ENCODE measurements at places on chromosomes 5 and 9.

DNA sequence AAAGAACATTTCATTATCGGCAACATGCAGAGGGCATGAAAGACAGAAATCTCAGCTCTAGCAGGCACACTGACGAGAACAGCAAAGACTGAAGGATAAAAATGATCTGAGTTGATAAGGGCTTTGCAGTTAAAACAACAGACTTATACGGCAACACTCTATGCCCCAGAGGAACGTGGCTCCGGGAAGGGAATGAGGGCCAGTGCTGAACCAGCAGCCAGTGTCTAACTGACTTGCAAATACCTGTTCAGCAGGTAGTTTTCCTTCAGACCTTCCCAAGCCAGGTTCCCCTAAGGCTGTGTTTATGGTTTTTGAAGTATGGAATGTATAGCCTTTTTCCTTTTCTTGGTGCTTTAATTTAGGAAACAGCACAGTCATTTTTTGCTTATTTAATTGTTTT, 121.3 kb upstream of the CDH18 start:
- no peak for DNase-seq

- no peak for DNase-seq
Observed at GRCh38 chr9:116234081-116234480, 80.5 kb downstream of the PAPPA start.

GRCh38 chr9:109812818-109813281, 32.9 kb downstream of the PALM2AKAP2 start:
- DNase-seq, result no peak

DNA sequence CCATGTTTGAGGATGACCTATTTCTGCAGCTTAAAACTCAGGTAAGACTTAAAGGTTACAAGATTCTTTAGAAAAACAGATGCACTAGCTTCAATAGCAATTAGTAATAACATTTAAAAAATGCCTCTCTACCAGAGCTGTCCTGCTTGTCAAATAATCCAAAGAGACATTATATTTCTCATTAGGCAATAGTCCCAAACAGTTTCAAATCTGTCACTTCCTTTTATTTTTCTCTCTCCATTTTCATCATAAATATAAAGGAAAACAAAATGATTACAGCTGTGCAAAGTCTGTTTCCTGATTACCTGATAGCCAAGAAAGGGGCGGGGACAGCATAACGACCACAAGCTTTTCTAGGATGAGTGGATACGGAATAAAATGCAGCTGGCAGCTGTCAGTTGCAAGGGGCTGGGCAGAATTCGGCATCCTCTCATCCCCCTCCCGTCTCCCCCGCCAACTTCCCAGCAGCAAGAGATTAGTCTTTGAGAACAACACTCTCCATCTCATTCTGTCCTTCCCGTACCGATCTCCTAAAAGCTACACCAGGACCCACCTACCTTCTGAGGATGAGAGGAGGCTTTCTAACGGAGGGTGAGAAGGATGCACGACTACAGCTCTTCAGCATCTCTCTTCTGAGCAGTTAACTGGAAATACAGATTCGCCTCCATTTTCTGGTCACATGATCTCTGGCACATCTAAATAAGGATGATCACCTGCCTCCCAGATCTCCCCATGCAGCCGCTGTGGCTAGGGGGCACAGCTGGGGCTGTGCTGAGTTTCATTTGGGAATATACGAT, 72.5 kb upstream of the PCA3 start:
- no peak for DNase-seq

DNA sequence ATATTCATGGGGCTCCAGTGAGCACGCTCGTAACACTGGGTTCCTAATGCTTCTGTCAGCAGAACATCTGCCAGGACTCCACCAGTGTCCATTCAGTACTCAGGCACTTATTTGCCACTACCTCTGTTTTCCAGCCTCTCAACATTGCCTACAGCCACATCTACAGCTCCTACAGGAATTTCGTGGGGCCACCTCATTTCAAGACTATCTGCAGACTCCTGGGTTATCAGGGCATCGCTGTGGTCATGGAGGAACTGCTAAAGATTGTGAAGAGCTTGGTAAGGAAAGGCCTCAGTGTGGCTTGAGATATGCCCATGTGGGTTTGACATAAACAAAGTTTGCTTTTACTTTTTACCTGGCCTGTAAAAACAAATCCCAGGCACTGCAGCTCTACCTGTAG, 92.9 kb downstream of the CYFIP2 start:
- no peak for DNase-seq

- DNase-seq, result no peak
Observed at GRCh38 chr5:178751286-178751685, 20.8 kb upstream of the ZNF354A start.

DNA sequence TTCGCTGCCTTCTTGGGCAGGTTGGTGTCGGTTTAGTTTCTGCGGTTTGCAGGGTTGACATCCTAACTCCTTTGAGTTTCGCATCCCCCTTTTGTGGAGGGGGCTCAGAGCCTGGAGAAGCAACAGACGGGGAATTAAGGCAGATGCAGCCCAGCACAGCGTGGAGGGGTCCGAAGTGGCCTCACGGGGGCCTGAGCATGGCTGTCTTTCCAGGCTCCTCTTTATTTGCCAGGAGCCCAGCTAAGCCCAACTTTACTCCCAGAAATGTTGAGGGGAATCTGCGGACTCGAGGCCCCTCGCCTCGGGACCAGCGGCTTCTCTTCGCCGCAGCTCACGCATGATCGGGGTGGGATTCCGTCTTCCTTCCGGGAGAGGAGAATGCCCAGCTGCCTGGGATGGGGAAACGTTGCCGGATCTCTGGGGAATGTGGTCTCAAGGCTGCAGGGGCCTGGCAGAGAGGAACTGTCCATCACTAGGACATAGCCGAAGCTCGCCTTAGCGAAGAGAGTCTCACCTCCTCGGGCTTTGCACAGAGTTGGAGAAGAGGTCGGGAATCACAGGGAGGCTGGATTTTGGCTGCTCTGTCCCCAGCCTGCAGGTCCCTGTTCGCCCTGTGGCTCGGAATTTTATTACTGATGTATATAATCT, 1.3 kb downstream of the RAI14 start:
- peak; percentile 34 for DNase-seq

DNA sequence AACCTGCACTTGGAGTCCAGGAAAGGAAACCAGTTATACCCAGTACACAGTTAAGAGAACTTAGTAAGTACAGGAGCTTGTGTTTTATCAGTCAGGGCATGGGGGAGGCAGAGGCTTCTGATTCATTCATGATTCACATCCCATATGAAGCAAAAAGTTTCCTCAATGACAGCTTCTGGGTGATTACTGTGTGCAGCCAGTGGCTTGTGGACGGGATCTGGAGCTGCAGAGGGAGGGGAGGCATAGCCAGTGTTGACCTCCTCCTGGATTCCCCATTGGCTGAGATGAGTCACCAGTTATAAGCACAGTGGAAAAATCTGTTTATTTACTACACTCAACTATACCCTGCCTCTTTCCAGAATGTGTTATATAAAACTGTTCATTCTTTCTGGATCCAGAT, 17.7 kb downstream of the IL31RA start:
- no peak for DNase-seq

DNA sequence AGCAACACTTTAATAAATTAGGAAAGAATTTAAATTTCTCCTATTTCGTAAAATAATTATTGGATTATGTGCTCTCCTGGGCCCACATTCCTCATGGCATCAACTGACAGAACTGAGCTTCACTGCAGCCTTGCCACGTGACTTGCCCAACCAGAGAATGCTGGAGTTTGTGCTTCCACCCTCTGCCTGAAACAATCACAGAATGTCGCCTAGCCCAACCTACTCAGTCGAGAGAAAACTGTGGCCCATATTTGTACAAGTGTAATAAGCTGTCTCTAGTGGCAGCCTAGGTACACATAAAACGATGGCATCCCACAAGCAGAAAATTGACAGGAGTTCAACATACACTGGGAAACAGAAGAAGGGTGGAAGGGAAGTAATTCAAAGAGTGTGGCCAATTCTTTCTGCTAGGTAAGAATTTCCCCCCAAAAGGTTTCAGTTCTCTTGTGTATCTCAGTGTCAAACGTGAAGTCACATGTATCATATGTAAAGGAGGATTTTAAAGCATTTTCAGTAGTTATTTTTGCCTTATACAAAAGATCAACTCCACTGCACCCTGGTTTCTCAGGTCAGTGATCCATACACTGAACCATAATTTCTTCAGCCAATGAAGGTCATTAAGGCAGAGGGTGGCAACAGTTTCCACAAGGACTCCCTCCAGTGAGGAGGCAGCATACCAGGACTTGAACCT, 41.7 kb downstream of the ZNF608 start:
- DNase-seq, result peak; percentile 59

DNA sequence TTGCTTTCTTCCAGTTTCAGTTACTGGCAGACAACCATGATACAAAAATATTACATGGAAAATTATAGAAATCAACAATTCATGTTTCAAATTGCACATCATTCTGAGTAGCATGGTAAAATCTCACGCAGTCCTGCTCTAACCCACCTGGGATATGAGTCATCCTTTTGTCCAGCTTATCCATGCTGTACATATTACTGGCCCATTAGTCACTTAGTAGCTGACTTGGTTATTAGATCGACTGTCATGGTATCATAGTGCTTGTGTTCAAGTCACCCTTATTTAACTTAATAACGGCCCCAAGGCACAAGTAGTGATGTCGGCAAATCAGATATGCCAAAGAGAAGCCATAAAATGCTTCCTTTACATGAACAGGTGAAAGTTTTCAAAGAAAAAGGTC, 41.2 kb downstream of the NADK2 start:
- DNase-seq, result no peak

DNA sequence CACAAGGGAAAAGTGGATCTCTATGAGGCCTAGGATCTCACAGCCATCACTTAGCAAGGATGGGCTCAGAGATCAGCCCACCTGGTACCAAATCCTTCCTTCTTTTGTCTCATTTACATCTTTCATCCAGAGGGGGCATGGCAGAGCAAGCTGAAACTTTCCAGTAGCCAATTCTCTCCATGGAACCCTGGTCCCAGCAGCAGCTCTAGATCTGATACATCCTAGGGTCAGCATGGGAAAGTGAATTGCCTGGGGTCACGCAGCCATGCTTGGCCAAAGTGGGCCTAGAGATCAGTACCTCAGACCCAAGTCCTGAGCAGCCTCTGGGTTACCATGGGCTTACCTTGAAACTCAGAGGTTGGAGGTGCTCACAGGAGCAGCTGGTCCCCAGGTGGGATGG, 170.5 kb downstream of the GABBR2 start:
- DNase-seq, result no peak

DNA sequence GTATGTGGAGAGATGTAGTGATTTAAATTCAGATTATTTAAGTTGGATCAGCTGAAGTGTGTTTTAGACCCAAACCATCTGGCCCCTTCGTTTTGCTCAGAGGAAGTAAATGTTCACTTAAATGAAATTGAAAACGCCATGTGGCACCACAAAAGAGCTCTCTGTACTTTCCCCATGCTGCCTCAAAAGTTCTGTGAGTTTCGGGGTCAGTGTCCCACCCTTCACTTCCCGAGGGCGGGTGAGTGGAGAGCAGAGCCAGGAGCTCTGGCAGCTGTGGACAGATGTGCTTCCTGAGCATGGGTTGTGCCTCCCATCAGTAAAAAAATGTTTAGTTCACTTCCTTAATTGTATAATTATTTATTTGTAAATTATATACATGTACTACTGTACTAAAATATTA, 48.4 kb downstream of the PSD2 start:
- peak; percentile 65 for DNase-seq

DNA sequence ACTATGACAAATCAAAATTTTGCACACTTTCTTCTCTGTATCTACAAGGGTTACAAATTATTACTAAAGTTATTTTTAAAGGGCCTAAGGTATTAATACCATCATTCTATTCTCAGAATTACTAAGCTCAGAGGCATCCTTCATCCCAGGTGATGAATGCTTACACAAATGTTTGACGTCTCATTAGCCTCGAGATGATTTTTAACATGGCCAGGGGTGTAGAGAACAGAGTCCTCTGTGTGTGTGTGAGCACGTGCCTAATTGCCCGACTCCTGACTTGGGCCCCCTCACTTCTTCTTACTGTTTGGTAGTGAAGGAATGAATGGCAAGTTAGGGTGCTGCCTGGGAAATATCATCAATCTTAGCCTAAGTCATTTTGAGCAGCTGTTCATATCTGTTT, 221.1 kb downstream of the ENC1 start:
- no peak for DNase-seq

DNA sequence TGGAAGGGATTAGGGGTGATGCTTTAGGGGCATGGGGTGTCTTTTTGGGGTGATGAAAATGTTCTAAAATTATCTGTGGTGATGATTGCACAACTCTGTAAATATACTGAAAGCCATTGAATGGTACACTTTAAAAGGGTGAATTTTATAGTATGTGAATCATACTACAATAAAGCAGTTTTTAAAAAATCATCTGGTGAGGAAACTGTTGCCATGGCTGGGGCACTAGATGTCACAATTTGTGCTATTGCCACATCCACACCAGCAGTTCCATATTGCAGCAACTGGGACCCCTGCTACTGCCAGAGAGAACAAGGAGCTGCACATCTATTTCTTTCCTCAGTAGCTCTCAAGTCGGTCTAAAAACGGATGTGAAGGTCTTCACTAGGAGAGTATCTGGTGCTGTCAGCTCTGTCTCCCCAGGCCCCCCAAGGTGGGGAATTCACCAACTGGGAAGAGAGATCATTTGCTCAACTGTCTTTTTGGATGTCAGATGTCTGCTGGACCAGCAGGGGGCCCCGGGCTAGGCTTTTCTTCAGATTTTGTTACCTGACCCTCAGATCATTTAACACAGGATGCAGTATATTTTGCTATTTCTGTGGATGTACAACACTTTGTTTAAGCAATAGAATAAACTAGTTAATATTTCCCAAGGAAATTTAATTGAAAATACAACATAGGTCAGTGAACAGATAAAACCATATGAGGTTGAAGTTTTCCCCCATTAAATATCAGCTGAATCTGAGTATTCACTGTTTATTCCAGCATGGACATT, 13.2 kb downstream of the CMYA5 start:
- DNase-seq, result peak; percentile 48

GRCh38 chr5:162911873-162912272, 525.5 kb upstream of the CCNG1 start:
- no peak for DNase-seq

- DNase-seq, result no peak
Observed at GRCh38 chr5:159210846-159211245, 1.5 kb upstream of the RNF145 start.

DNA sequence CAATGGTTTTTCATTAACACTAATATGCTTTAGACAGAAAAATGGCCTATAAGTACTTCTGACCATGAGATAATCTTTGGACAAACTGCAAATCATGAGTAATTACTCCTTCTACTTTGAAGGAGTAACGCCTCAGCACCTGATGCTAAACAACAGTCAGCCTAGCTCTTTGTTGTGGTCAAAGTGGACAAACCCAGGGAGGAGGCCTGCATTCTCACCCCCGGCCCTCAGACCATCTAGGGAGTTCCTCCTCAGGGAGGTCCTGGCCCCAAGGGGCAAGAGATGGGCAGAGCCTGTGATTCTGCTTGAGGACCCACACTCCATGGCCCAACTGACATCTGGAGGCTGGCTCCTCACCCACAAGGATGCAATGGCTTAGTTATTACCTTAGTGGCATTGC, 48.2 kb upstream of the ANGPTL2 start:
- DNase-seq, result peak; percentile 47

DNA sequence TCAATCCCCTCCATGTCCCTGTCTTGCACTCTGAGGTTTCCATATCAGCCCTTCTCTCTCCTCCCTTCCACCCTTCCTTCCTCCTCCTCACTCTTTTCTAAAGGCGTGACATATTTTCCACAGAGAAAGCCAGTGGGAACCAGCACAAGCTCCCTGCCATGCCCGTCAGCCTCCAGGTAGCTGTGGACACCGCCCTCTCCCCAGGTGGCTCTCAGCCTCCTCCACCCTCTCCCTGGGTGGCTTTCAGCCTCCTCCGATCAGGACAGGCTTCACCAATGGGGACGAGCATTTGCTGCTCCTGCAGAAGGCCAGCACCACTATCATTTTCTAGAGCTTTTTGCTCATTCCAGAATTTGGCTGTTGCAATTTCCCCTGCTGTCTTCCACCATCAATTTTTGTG, 236.6 kb downstream of the GADD45G start:
- no peak for DNase-seq

Measured in GM20000 (cell line).